ELR (cell line): ENCODE measurements at places on chromosomes 5 and 9.

DNA sequence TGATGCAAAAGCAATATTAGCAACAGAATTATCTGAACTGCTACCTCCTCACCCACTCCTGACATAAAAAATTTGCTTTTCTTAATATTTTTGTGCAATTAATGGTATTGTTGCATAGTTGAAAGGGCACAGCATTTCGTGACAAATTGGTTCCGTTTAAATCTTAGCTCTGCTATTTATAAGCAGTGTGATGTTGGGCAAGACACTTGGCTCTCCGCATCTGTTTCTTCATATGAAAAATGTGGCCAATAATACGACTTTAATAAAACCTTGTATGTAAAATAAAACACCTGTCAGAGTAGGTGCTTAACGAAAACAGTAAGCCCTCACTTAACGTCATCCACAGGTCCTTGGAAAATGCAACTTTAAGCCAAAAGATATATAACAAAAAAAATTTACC lies 4.2 kb downstream of the TMEM167A start:
- no peak for DNase-seq

DNA sequence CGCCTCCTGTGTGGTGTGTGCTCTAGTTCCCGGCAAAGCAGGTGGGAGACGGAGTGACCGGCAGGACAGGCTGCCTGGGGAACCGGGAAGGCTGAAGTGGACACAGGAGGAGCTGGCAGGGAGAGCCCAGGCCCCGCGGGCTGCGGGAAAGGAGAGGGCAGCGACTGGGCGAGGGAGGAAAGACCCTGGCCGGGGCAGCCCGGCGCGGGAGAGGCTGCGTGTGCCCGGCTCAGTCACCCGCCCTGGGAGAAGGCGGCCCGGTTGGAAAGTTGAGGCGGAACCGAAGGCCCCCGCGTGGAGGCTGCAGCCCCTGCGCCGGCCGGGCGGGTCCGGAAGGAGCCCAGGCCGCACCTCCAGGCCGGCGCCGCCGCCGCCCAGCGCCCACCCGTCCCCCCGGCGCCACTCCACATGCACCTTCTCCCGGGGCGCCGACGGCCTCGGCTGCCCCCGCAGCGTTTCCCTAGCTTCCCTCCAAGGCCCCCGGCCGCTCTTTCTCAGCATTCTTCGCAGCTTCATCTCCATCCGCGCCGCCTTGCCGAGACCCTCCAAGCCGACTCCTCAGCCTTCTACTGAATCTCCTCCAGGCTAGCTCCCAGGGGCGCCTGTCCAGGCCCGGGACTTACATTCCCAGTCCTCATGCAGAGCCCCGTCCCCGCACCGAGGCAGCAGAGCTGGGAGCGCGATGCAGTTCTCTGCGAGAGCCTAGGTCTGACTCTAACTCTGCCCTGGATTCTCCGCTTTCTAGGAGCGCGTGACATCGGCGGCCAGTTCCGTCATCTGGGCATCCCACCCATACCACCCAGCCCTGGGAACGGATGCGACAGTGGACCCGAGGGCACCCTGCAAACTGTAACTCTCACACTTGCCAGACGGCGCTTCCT lies 152.0 kb downstream of the ERCC6L2 start:
- DNase-seq = no peak

DNA sequence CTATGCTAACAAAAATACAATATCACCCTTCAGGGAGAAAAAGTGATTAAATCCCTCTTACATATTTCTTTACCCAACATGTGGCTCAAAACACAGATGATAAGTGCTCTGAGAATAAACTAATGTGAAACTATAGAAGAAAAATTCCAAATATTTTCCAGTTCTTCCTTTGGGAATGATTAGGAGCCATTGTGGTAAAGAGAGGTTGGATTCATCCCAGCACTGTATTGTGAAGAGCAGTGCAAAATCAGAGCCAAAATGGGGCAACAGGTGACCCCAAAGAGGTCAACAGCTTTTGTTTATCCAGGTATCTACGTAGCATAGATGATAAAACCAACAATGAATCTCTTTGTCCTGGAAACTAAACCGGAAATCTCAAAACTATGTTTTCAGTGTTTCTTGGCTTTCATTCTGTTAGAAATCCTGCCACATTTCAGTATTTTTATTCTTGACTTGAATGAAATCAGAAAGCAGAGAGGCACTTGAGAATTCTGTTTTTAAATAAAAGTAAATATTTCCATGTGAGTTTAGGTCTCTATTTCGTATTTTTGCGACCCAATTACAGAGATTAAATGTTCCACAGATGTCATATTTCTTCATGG lies 120.4 kb upstream of the FST start:
- no peak for DNase-seq

DNA sequence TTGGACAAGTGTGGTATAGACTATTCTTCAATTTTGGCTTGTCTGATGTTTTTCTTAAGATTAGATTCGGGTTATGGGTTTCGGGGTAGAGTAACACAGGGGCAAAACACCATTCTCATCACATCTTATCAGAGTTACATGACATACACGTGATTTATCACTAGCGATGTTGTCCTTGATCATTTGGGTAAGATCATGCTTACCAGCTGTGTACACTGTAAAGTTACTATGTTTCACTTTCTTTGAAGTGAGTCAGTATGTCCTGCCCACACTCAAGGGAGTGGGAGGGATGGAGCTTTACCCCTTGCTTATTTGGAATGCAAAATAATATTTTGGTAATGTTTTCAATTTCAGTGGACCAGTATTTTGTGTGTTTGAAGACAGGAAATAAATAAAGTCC lies 101.8 kb upstream of the TAF11L2 start:
- DNase-seq = no peak

DNA sequence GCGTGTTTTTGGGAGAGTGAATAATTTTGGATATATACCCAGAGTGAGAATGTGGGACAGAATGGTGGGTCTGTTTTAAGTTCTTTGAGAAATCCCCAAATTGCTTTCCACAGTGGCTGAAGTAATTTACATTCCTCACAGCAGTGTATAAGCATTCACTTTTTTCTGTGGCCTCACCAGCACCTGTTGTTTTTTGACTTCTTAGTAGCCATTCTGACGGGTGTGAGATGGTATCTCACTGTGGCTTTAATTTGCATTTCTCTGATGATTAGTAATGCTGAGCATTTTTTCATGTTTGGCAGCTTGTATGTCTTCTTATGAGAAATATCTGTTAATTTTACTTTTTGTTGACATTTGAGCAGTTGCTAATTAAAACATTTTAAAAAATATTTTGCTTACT lies 9.4 kb upstream of the SPATA31D1 start:
- no peak for DNase-seq

DNA sequence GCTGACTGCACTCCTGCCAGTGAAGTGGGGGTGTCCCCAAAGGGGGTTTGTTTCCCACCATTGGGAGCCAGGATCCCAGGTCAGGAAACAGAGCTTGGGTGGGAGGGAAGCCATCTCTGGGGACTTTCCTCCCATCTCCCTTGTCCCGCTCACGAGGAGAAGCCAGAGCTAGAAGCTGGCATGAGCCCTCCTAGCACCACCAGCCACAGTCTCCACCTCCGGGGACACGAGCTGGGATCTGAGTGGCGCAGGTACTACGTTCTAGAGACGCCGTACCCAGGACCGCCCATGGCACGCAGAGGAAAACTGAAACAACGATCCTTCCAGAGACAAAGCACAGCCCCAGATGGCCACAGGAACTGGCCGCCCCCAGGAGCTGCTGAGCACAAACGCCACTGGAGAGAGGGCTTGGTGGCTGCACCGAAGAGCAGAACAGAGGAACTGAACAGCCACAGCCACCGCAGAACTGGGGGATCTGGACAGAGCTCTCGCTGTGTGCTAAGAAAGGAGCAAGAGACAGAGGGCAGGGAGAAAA lies 29.8 kb downstream of the ADAMTS2 start:
- no peak for DNase-seq

GRCh38 chr9:1231998-1232919 lies 182.1 kb downstream of the DMRT2 start:
- DNase-seq = peak; percentile 54

GRCh38 chr9:23674016-23674585 lies 151.9 kb downstream of the ELAVL2 start:
- DNase-seq = no peak

- no peak for DNase-seq
Observed at GRCh38 chr9:107033966-107034365, 171.0 kb downstream of the ZNF462 start.

- no peak for DNase-seq
Observed at GRCh38 chr5:20618340-20618739, 630.3 kb upstream of the CDH18 start.

- no peak for DNase-seq
Observed at GRCh38 chr9:130191749-130192120, 19.5 kb downstream of the NCS1 start.

GRCh38 chr9:81259896-81260295 lies 429.5 kb downstream of the TLE1 start:
- DNase-seq = no peak

DNA sequence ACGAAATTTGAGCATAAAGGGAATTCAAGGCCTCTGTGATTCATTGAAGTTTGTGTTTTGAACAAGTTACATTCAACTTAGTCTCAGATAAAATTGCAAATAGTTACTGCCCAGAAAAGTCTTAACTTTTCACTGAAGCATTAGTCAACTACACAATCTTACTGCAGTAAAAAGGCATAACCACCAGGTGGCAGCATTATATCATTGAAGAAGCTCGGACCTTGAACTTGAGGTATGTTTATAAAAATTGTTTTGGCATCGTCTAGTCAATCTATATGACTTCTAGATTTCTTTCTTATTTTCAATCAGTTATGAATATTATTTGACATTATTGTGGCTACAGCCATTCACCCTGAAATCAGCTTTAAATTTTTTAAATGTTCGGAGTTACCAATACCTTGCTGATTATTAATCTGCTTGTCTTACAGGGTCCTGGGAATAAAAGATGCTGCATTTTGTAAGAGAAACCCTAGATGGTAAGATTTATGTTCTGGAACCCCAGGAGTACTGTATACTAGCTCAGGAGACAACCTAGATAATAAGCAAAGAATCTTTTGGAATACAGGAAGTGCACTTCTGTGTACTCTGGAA lies 83.9 kb upstream of the GRAMD2B start:
- peak; percentile 79 for DNase-seq

- peak; percentile 91 for DNase-seq
Observed at GRCh38 chr9:72477930-72478518, 43.4 kb upstream of the TMC1 start.

- no peak for DNase-seq
Observed at GRCh38 chr5:43171451-43171850, 20.6 kb upstream of the NIM1K start.

DNA sequence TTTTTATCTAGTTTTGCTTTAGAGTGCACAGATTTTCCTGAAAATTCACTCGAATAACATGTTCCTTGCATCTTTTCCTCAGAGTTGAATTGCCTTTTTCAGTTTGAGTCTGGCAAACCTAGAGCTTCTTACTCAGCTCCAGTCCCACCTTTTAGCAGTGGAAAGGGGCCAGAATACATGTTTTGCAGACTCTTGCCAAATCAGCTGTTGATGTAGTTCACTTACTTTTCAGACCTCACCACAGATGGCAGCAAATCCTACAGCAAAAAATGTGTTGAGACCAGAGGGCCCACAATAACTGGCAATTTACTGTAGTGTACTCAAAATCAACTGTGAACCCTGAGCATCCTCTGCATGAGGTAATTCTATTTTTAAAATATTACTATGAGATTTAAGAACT lies 545.2 kb upstream of the ACO1 start:
- DNase-seq = no peak

- DNase-seq = no peak
Observed at GRCh38 chr5:94702729-94703128, 84.3 kb downstream of the SLF1 start.

- no peak for DNase-seq
Observed at GRCh38 chr9:136640171-136641111, 22.3 kb upstream of the EGFL7 start.

GRCh38 chr5:141681695-141682641 lies at the start of gene ARAP3:
Gene ARAP3 (minus strand): TSS chr5:141682230. CDS start chr5:141680486, 1,744 bp downstream.
- peak; percentile 94 for DNase-seq

DNA sequence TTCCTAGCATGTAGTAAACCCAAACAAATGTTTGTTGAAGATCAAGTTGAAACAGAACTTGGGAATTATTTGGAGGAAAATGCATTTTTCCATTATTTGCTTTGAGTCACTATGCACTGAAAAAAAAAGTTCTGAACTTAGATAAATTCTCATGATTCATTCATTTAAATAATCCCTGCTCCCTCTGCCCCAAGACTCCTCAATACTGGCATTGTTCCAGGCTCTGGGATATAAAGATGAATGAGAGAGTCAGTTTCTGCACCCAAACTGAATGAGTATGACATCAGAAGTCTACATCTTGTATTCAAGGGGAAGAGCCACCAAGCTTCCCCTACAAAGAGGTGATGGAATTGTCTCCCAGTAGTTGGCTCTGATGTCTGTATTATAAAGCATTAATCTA lies 123.9 kb downstream of the SEC61B start:
- DNase-seq = peak; percentile 74

DNA sequence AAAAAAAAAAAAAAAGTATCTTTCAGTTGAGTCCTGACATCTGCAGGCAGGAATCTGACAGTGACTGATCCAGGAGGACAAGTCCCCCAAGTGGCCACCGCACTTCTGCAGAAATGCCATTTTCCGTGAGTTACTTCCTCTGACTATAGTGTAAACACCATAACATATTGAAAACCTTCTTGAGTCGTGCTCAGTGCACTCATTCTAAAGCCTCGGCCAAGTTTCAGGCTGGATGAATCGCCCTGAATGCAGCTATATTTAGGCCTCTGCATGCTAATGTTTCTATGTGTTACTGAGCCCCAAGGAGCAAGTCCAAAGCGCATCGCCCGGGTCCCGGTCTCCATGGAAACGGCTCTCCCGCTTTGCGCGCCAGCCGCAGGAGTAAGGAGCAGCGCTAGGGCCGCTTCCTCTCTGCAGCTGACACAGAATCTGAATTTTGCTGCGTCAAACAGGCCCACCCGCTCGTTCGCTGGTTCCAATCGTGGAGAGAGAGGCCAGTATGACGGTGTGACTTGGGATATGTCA lies 335.4 kb downstream of the MSX2 start:
- DNase-seq = peak; percentile 16

GRCh38 chr5:139205124-139205523 lies 7.0 kb upstream of the SIL1 start:
- no peak for DNase-seq

DNA sequence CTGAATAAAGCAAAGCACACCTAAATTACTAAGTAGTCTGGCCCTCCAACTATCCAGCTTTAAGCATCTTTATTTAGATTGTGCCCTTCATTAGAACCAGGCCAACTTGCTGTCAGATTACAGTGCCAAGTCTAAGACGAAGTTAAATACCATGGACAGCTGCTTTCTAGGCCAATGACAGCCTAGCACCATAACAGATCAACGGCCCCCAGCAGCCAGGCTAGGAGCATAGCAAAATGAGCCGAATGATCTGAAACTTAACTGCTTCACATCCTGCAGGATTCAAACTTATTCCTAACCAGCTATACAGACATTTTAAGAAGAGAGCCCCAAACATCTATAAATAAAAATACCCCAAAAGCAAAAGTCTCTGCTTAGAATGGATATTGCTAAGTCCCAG lies 6.8 kb downstream of the SLC24A2 start:
- peak; percentile 7 for DNase-seq
